Ammon's horn (tissue), 1 donor: ENCODE measurements at places on chromosomes 5 and 9.

- DNase-seq = no peak
These were observed 153.5 kb upstream of the IQGAP2 start for GRCh38 chr5:76249621-76250020.

GRCh38 chr5:134833340-134834032, 12.3 kb upstream of the C5orf24 start:
- DNase-seq = no peak

- DNase-seq = no peak
These were observed 95.6 kb downstream of the NR6A1 start for GRCh38 chr9:124675261-124676158.

DNA sequence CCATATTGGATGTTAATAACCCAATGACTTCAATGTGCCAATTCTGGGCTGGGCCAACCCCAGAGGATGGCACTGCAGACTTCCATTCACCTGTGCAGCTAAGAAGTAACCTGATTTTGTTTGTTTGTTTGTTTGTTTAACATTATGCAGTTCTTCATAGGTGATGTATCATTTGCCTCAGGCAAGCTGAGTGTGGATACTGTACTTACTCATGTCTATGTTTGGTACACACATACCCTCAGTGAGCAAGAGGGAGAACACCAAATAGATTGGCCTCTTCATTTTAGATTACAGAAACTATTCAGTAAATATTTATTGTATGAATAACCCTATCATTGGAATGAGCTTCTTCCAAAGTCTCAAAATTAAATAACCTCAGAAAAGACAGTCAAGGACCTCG, 180.2 kb upstream of the SMC2 start:
- DNase-seq = no peak

DNA sequence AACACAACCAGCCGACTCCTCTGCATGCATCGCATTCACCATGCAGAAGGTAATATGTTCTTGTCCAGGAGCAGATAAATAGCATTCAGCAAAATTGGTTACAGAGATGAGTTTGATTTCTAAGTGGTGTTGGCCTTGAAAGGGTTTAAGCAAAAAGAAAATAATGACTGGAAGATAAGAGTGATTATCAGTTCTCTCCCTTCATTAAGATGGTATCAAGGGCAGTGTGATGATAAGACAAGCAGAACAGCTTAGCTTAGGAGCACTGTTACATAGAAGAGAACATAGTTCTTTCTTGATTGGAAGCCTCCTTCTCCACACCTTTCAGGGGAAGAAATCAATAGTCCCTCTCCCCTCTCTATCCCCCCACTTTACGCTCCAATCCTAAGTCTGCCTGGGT, 121.5 kb downstream of the GALNT10 start:
- DNase-seq = no peak

DNA sequence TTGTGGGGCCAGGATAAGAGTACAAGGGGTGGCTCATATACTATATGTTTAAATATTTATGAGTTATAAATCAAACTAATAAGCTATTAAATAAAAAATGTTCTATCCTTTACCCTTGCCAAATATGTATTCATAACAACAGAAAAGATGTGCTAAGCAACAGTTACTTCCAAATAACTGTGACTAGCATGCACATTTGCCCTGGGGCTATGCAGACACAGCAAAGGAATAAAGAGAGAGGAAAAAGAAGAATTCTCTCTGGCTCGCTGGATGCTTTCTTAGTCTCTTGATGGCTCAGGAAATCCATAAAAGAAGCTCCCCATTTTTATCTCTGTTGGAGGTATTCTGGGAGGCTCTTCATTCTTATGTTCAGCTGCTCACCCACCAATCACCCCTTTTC, 182.4 kb upstream of the ATP10B start:
- DNase-seq = no peak

GRCh38 chr5:18985171-18985758, 1002.7 kb downstream of the CDH18 start:
- DNase-seq = no peak

- DNase-seq = no peak
These were observed 64.7 kb upstream of the PRLR start for GRCh38 chr5:35294976-35295375.

DNA sequence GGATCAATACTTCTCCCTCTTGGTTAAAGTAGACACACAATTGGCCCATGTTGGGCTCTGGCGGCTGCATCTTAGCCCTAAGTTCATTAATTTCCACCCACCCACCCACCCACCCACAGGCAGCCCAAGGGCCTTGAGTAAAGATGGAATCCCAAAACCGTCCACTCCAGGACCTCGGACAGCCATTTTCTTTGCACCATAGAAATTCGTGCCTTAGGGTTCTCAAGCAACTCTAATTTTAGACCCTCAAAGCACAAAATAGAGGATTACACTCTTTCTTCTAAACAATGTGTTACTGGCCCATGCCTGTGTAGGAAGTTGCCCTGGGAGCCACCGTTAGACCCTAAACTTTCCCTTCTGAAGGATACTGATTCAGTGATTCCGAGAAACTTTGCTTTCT, 568.5 kb downstream of the IRX1 start:
- no peak for DNase-seq

- DNase-seq = no peak
These were observed 196.3 kb downstream of the CSNK1G3 start for GRCh38 chr5:123708074-123708806.

DNA sequence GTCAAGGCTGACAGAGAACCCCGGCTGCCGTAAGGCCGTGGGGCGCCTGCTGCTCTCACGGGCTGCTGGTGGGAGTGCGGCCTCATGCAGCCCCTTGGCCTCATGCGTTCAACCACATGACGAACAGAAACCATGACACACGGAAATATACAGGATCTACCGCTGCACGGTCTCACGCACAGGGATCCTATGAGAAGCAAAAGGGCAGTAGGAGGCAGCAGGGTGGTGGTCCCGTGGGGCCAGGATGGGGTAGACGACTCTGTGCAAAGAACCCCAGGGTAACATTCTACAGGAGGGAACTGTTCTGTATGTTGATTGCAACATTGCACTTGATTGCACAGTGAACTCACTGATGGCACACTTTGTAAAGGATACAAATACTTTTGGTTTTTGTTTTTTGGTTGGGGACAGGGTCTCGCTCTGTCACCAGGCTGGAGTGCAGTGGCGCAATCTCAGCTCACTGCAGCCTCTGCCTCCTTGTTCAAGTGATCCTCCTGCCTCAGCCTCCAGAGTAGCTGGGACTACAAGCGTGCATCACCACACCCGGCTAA, 51.6 kb downstream of the NACC2 start:
- no peak for DNase-seq

- DNase-seq = no peak
These were observed 22.9 kb downstream of the LSM11 start for GRCh38 chr5:157766442-157766841.

DNA sequence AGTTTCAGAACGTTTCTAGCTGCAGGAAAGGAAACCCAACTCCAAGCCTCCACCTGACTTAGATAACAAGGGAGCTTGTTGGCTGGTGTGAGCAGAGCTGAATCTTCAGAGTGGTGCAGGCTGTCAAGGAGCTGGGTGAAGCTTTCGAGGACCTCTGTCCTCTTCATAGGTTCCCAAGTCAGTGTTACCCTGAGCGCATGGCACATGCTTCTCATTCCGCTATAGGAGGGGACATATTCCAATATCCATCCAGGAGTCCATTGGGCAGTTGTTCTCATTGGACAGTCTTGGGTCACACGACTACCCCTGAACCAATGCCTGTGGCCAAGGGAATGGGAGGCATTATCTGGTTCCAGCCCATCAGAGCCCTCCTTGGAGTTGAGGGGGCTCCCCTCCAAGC, 50.3 kb downstream of the DUSP1 start:
- no peak for DNase-seq

GRCh38 chr5:139038613-139039305, 159.4 kb downstream of the SIL1 start:
- DNase-seq = no peak

- no peak for DNase-seq
These were observed 91.5 kb upstream of the DNAH5 start for GRCh38 chr5:14035859-14036503.

DNA sequence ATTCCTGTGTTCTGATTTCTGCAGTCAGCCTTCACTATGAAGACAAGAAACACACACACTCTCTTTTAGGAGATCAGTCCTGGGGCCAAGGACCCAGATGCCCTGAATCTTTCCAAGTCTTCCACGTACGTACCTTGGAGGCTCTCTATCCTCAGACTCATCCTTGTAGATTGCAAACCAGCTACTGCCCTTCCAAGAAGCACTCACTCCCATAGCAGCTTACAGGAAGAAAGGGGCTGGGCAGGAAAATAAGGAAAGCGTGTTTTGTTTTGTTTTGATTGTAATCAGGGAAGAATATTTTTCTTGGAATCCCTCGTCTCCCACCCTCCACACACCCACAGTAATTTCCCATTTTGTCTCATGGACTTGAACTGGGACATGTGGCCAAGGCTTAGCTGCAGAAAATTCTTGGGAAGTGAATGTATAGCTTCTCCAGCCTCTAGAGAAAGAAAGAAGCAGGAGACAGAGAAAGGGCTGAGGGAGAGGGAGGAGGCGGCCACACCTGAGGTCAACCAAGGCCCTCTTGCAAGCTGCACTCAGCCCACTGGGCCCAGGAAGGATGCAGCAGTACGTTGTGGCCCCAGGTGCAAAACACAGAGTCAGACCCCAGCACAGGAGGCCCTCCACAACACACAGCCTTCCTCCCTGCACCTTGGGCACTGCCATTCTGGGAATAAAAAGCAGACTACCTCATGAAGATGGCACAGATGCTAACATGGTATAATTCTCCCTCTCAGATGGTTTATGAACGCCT, 29.9 kb downstream of the IRX2 start:
- no peak for DNase-seq

- DNase-seq = no peak
These were observed 3.1 kb downstream of the RNF44 start for GRCh38 chr5:176533894-176534611.

- DNase-seq = no peak
These were observed 158.7 kb upstream of the IER5L start for GRCh38 chr9:129336601-129337331.

GRCh38 chr9:131554843-131555351, 9.6 kb downstream of the PRRT1B start:
- DNase-seq = no peak

GRCh38 chr5:80289320-80289719, 30.5 kb upstream of the SPZ1 start:
- DNase-seq = no peak

DNA sequence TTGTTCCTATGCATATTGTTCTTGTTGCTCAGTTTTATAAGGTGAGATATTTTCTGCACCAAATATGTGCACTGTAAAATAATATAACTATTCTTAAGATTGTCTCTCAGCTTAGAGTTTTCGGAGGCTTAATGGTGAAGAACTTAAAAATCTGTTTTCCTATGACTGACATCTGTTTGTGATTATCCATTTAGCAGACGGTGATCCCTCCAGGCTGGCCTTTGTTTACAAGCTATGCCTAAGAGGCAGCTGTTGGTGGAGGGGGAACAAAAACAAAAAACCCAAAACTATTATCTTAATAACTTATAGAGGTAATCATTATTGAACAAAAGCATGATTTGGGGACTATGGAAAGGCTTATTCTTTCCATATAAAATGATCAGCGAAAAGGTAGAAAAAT, 658 bp downstream of the PDCD1LG2 start:
- DNase-seq = no peak

GRCh38 chr9:136079916-136080246, 15.2 kb downstream of the NACC2 start:
- DNase-seq = no peak

GRCh38 chr5:147658293-147658932, 124.1 kb downstream of the JAKMIP2 start:
- no peak for DNase-seq

DNA sequence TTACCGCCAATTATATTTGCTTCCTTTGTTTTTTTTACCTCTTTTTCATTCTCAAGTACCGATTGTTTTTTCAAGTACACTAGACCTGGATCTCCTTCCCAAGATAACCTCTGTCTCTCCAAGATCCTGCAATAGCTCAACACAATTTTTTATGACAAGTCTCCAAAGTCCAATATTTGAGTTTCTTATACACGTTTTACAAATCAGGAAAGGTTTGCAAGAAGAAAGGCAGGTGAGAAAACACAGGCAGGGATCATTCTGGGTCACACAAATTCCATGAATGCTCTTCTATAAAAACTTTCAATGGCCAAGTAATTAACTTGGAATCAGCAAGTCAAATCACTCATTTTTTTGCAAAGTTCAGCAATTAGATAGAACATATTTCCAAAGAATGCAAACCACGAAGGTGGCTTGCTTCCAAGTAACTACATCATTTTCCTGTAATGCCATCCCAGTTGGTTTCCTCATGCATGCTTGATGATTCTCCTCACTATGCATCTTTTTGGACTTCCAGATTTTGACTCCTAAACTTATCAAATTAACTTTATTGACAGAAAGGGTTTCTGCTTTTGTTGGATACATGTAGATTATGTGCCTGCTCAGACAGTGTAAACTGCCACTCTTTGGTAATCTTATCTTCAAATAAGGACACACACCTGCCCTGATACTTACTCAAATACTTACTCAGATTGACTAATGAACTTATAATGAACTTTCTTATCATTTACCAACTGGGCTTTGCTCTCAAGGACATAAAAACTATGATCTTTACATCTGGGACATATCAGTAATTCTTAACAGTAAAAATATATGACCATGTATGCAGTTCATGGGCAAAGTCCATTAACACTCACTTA, 24.7 kb upstream of the IFNE start:
- DNase-seq = no peak

- no peak for DNase-seq
These were observed 12.9 kb upstream of the OLFM1 start for GRCh38 chr9:135074354-135075233.

- DNase-seq = no peak
These were observed 9.6 kb upstream of the CCDC112 start for GRCh38 chr5:115306011-115306536.

DNA sequence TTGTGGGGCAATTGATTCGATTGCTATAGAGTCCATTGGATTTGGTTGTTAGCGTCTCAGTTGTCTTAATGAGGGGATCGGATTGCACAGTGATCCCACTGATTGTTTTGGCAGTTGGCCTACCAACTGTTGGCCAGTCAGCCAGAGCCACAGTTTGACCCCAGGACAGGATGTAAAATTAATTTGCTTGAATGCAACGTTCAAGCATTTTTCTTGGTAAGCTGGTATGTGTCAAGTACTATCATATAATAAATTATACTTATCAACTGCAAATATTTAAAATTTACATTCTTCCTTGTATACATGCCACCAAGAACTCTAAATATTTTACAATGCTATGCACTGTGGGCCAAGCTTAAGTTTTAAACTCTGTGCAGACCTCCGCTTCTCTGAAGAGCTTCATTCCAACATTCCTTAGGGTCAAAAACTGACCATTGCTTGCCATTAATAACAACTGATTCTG, 80.4 kb upstream of the OSMR start:
- no peak for DNase-seq

DNA sequence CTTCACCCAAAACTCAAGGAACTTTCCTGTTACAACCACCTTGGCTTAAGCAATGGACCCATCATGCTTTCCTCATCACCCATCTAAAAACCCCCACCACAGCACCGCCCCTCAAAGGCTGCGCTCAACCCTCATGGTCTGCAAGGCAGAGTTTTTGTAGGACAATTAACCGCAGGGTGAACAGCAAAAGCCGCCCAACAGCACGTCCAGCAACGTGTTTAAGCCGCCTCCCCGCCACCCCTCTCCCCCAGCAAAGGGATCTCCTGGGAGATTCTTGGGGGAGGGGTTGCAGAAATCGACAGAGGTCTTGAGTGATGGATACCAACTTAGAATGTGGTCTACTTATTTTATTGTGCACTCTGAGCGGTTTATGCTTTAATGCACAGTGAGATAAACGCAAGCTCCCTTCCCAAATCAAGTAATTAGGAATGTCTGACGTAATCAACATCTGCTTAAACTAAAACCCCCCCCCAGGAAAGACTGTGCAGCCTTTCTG, 1.9 kb downstream of the ROR2 start:
- DNase-seq = no peak

- no peak for DNase-seq
These were observed 17.0 kb downstream of the IARS1 start for GRCh38 chr9:92276331-92277032.
